Right lobe of liver (tissue), 6 donors: ENCODE measurements at places on chromosomes 16 and 17. TPM values are rescaled to one million over a fixed set of nuclear protein-coding genes. Genes with fewer than 3 reads are reported as not detected.

DNA sequence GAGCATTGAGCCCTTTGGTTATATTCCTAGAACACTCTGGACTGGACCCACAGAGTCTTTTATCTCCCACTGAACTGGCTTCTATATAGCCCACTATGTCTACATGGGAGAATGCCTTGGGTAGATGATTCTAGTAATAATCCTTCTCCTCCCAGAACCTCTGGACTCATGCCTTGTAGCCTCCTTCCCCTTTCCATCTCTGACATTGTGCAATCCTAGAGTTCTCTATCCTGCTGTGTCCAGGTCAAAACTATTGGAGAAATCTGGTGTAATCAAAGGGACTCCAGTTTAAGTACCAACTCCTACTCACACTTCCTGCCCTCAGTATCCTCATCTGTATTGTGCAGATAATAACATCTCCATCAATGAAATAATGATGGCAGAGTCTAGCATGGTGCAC lies 9.1 kb downstream of the RCVRN start:
- no peak for DNase-seq

- no peak for DNase-seq
Measured at GRCh38 chr17:73017658-73018057, 74.8 kb downstream of the SLC39A11 start.

GRCh38 chr16:2149630-2150417 lies 1.4 kb downstream of the RAB26 start:
- DNase-seq, result peak; percentile 51

Gene IKZF3
- 1.9 TPM for total RNA-seq

DNA sequence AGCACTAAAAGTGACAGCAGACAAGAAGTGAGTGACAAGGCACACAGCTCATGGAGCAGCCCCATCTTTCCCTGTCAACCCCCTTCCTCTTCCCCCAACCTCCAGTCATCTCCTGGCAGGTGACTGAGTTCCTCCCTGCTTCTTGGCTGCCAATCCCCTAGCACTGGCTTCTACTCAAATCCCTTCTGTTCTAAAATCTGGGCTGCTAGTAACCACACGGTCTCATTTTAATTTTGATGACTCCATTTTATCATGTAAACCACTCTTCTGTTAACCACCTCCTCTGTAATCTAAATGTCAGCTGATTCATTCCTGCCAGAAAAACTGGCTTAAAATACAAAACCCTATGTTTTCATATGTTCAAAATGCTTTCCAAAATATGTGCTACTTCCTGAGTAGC lies 419.8 kb upstream of the MON1B start:
- no peak for DNase-seq

DNA sequence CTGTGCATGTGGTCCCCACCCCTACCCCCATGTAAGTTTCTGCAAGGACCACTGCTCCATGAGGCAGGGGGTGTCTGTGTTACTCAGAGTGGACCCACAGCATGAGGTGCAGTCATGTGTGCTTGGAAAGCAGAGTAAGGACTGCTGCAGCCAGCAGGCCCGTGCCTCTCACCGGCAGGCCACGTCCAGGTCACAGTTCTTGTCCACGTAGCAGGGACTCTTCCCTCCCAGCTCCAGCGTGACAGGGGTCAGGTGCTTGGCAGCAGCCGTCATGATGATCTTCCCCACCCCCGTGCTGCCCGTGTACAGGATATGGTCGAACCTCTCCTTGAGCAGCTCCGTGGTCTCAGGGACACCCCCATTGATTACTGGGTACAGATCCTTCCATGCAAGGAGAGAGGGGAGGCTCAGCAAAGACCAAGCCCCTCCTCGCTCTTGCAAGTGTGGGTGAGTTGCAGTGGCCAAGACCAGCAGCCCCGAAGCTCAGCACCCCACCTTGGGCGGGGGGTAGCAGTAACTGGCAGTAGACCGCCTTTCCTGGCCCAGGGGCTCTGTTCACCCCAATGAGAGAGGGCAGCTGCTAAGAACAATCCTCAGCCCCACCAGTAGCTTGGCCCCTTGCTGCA lies 6.2 kb downstream of the ALDH3A1 start:
- no peak for DNase-seq

DNA sequence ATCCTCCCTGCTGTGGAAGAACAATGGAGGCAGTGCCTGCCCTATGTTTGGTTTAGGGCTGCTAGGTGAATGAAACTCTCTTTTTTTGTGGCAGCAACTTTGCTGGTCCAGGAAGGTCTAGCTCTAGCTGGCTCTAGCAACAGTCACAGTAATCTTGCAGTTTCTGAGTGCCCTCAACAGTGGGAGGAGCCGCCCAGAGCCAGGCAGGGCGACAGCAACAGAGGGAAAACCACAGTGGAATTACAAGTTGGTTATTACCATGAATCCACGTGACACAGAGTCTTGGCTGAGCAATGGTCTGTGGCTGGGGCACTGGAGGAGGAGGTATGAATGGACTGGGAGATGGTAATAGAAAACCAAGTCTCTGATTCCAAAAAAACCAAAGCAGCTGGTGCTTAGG lies 10.3 kb downstream of the HSPB9 start:
- no peak for DNase-seq

GRCh38 chr16:87389245-87389644 lies 2.9 kb upstream of the MAP1LC3B start:
- DNase-seq, result no peak
